Chondrocyte (in vitro differentiated cells): ENCODE measurements at places on chromosomes 7 and 10. TPM values are rescaled to one million over a fixed set of nuclear protein-coding genes. Genes with fewer than 3 reads are reported as not detected.

MYOZ1 gene
- total RNA-seq = 4.2 to 18.4 TPM (median 5.2 TPM) in 3 replicates

GRCh38 chr10:91415816-91416215, 5.7 kb downstream of the HECTD2 start:
- DNase-seq = no peak
- H3K4me3 ChIP-seq = no peak overlapping the region
- no peaks in the 10 kb centered on the region for H3K36me3 ChIP-seq
- H3K27me3 ChIP-seq = no peaks in the 10 kb centered on the region
- peaks cover 25% of the 10 kb centered on the region for H3K4me1 ChIP-seq

DNA sequence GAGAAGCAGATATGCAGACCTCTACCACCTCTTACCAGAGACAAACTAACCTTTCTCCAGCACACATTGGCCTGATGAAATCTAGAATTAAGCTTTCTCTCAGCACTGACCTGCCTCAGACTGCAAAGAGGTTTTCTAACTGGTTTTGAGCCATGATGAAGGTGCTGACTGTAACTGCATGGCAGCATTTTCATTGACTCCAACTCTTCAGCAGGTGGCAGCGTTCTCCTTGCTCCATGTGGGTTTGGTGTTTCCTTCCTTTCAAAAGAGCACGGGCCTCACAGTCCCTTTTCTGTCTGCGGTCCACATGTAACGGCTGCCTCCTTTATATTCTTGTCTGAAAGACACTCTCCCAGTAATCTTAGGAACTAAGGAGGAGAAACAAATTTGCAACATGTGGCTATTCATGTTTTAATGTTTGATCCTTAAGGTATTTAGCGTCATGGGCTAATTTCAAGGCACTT, 12.6 kb downstream of the KLLN start:
- no peak overlapping the region for H3K4me3 ChIP-seq
- DNase-seq = no peak
- no peaks in the 10 kb centered on the region for H3K36me3 ChIP-seq
- H3K27me3 ChIP-seq = no peaks in the 10 kb centered on the region
- H3K27ac ChIP-seq = no peak overlapping the region
- peaks cover 7% of the 10 kb centered on the region for H3K4me1 ChIP-seq

CTAGE6 gene
- 0.17 to 0.63 TPM in 2 of 3 replicates, not detected in the other for total RNA-seq

ZNF33A gene
- 14.2 to 19.3 TPM (median 16.1 TPM) in 3 replicates for total RNA-seq

TMEM213 gene
- not detected in 3 replicates for total RNA-seq

SORCS3 gene
- total RNA-seq = not detected in 3 replicates

DNA sequence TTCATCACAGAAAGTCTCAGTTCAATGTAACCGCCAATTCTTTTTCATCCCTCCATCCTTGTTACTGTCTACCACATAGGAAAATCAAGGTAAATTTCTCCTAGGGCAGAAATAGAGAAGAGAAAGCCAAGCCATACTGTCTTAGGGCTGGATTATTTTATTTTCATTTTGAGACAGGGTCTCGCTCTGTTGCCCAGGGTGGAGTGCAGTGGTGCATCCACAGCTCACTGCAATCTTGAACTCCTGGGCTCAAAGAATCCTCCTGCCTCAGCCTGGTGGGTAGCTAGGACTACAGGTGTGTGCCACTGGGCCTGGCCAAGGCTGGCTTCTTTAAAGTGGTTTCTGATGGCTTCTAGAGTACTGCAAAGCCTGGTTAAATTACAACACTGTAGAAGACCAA, 181.7 kb downstream of the SRPK2 start:
- peaks cover 34% of the 10 kb centered on the region for H3K4me1 ChIP-seq
- DNase-seq = no peak
- H3K27ac ChIP-seq = no peak overlapping the region
- H3K27me3 ChIP-seq = no peaks in the 10 kb centered on the region
- H3K36me3 ChIP-seq = no peaks in the 10 kb centered on the region
- no peak overlapping the region for H3K4me3 ChIP-seq

DNA sequence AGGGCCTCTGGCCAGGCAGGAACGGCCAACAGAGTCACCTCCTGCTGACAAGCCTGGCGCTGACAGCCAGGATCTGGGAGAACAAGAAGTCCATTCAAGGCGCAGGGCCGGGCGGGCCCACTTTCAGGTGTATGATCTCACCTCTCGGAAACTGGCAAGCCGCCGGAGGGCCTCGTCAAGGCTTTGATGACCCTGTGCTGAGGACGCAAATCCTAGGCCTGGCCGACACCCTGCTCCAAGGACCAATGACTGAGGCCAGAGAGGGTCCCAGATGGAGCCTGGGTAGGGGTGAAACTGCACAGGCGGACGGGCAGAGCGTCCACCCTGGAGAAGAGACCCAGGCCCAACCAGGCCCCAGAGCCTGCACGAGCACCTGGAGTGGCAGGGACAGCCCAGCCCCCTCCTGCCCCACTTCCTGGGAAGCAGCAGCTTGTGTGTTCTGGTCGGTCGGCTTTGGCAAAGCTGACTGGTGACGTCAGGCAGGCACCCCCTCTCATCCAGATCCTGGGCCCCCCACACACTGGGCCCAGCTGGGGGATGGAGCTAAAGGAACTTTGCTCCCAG, 30.6 kb downstream of the MYL10 start:
- H3K36me3 ChIP-seq = no peaks in the 10 kb centered on the region
- H3K27ac ChIP-seq = no peak overlapping the region
- peak; percentile 90 for DNase-seq

TMEM229A gene
- total RNA-seq = not detected in 3 replicates

- peaks cover 49% of the 10 kb centered on the region for H3K4me1 ChIP-seq
- H3K27ac ChIP-seq = no peak overlapping the region
- no peak overlapping the region for H3K4me3 ChIP-seq
- no peaks in the 10 kb centered on the region for H3K36me3 ChIP-seq
- no peaks in the 10 kb centered on the region for H3K27me3 ChIP-seq
- no peak for DNase-seq
Measured at GRCh38 chr10:127998501-127999144, 91.7 kb downstream of the PTPRE start.

DNA sequence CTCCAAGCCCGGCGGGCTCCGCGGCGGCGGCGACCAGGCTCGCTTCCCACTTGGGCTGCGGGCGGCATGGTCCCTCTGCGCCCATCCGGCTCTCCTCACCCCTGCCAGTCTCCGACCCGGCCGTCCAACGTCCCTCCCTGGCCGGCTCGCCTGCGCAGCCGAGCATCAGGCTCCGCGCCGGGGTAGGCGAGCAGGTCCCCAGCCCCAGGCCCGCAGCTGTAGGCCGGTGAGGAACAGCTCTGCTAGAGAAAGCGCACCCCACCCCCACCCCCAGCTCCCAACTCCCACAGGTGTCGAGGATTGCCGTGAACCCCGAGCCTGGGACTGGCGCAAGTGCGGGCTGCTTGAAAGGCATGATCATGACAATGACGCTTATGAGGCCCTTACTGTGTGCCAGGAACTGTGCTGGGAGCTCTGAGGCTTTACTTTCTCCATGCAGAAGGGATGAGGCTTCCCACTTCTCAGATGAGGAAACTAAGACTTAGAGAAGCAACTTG, 20.8 kb upstream of the PAX2 start:
- H3K4me3 ChIP-seq = no peak overlapping the region
- peaks cover 64% of the 10 kb centered on the region for H3K27me3 ChIP-seq
- H3K27ac ChIP-seq = no peak overlapping the region
- H3K36me3 ChIP-seq = no peaks in the 10 kb centered on the region

GRCh38 chr10:46019569-46020343, 10.7 kb downstream of the NCOA4 start:
- DNase-seq = no peak
- H3K4me3 ChIP-seq = no peak overlapping the region
- peaks cover 63% of the 10 kb centered on the region for H3K4me1 ChIP-seq
- H3K36me3 ChIP-seq = peaks cover 7% of the 10 kb centered on the region

- H3K4me1 ChIP-seq = peaks cover 14% of the 10 kb centered on the region
- peak overlapping the region; percentile 63 for H3K27ac ChIP-seq
- peaks cover 7% of the 10 kb centered on the region for H3K36me3 ChIP-seq
- no peaks in the 10 kb centered on the region for H3K27me3 ChIP-seq
- no peak for DNase-seq
- H3K4me3 ChIP-seq = no peak overlapping the region
Measured at GRCh38 chr7:141654551-141654950, 47.4 kb downstream of the DENND11 start.

- no peak overlapping the region for H3K27ac ChIP-seq
- H3K27me3 ChIP-seq = peaks cover 1% of the 10 kb centered on the region
- no peak for DNase-seq
Measured at GRCh38 chr7:129163875-129164544, 19.5 kb downstream of the TSPAN33 start.
